ENCODE measurements at places on chromosomes 3 and 15.

DNA sequence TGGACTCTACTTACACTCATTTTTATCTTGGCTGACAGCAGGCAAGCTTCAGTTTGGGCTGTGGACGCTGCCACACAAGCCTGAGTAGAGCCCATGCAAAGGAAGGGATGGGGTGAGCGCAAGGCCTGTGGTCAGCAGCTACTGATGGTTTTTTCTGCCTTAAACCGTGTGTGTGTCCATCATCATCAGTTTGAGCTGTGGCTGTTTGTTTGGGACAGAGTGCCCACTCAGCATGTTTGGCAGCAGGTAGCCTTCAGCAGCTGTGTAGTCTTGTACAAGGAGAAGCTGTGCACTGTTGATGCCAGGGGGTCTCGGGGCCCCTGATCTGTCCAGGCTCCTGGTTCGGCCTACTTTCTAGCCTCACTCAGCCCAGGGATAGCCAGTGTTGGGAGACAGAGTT is 3.5 kb downstream of the RBM15B start:
- DNase-seq, result no peak

DNA sequence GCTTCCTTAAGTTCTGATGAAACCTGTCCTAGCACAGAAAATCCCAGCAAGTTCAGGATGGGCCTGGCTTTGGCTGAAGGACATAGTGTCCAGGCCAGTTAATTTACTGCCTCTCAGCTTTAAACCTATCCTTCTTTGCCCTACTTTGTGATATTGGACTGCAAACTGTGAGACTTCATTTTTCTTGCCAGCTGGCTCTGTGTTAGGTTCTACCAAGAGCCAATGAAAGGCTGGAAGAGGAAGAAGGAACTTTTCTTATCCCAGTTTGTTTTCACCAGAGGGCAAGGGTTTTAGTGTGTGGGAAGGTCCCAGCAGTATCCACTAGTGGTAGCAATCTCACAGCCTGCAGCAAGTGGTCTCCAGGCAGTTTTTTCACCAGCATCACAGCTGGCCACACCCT is 18.2 kb downstream of the DCUN1D1 start:
- DNase-seq, result no peak

DNA sequence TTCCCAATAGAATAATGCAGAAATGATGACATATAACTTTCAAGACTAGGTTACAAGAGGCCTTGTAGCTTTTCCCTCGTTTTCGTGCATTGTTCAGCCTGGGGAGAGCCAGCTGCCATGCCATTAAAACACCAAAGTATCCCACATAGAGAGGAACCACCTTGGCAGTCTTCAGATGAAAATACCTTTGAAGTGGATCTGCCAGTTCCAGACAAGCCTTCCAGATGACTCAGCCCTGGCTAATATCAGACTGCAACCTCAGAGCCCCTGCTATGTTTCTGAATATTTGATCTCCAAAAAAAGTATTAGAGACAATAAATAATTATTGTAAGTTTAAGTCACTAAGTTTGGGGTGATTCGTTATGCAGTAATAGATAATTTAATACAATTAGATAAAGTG is 294.3 kb upstream of the GBE1 start:
- DNase-seq, result no peak

DNA sequence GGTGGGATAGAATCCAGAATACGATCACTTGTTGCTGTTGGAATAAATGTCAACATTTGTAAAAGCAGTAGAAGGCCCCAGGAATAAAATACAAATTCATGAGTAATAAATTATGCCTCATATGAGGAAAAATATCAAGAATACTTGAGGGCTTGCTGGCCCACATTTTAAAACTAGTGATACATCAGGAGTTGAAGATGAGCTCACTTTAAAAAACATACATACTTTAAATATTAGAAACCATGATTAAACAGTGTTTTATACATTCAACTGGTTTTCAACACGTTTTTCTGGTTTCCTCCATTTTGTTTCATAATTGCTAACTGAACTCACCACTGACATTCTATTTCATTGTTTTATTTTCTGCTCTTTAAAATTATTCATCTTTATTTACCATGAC is 141.4 kb downstream of the TFG start:
- no peak for DNase-seq

- DNase-seq, result no peak
Measured at GRCh38 chr3:126110431-126111125, 26.7 kb upstream of the SLC41A3 start.
